ENCODE measurements at places on chromosomes 4 and X.

DNA sequence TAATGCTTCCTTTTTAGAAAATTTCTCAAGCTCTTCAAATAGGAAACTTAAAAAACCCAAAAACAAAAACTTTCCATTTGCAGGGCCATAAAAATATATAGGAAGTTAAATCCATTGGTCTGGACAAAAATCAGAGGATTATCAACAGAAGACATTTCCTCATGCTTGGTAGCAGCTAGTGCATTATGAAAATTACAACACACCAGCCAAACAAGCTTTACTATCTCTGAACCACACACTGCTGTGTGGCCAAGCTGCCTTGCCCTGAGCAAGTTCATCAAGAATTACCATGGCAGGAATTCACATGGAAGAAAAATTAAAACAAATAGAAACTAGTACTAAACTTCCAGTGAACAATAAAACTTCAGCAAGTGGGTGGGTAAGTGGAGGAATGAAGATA, 3.6 kb downstream of the USP46 start:
- DNase-seq, result no peak

DNA sequence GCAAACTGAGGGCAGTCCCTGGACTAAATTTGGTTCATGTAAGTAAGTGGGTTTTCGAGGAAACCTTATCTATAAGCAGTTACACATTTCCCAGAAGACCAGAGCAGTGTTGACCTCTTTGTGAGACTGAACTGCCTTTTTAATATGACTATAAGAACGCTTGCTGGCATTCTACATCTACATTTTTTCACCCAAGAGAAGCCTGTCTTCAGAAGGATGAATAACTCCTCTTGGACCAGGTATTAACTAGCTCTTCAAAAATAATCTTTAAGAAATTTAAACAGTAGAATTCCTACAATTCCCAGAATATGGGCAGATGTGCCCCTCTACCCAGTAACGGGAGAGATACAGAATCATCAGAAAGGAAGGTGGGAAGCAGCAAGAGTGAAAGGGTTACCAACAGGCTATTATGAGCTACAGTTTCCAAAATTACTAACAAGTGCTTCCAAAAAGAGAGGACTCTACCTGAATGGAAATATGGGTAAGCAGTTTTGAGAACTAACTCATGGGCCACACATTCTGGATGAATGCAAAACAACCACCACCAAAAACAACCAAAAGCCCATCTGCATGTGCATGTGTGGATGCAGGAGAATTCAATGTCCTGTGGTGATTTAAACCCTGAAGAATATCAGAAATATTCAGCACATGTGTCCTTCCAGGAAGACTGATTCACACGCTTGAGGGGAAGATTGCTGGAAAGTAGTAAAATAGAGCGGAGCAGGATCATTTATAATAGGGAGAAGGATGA, 17.4 kb downstream of the BBS12 start:
- no peak for DNase-seq

- no peak for DNase-seq
Observed at GRCh38 chrX:138127314-138127713, 561.4 kb downstream of the ZIC3 start.

GRCh38 chr4:55038176-55038890, 87.1 kb downstream of the KDR start:
- no peak for DNase-seq

- no peak for DNase-seq
Observed at GRCh38 chrX:134406356-134407064, 53.5 kb upstream of the HPRT1 start.

DNA sequence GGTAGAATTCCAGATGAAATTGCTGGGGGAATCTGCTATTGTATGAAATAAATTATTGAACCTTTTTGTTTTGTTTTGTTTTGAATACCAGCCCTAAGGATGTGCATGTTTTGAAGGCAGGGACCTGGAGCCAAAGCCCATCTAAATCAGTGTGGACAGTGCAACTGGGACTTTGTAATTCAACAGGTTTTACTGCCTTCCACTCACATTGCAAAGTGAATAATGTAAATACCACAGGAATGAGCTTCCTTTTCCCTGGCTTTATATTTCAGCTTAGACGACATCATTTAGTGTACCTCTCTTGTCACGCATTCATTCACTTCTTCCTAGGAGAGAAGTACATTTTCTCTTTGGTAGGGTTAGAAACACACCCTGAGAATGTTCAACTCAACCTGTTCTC, 795.0 kb downstream of the CENPC start:
- no peak for DNase-seq

GRCh38 chr4:25440478-25441030, 63.5 kb downstream of the ANAPC4 start:
- no peak for DNase-seq

Measured in GM10248 (cell line).